Midbrain (tissue), 1 donor: ENCODE measurements at places on chromosomes 12 and 14.

DNA sequence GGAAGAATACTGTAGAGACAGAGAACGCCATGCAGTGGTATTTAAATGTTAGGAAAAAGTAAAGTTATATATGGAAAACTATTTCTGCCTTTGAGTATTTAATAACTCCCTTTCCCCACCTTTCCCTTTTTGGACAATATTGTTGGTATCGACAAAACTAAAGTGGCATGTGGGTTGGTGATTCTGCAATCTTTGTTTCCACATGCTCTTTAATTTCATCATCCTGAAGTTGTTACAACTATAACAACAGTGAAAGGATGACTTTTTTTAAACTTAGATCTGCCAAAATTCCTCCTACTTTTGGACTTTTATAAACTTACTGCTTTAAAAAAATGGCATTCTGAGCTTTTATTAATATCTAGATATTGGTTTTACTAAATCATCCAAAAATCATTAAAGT, 25.3 kb downstream of the TTC8 start:
- no peak for DNase-seq

DNA sequence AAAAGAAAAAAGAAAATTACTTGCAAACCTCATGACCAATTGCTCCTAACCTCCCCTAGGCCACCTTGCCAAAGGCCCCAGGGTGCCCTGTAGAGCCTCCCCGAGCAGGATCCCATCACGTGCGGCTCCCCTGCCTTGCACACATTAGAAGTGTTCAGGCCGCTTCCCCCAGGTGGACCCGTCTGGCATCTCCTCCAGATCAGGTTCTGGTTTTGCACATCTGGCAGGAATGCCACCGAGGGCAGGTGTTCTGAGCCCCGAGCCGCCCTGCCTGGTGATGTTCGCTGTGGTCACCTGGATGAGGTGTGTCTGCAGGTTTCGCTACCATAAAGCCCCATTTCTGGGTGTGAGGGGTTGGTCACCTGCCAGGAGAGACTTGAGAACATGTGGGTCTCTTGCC, 19.3 kb downstream of the MMP17 start:
- no peak for DNase-seq

GRCh38 chr12:13340149-13340548, 143.6 kb downstream of the EMP1 start:
- DNase-seq, result no peak

- no peak for DNase-seq
These were observed 15.3 kb downstream of the FOXN3 start for GRCh38 chr14:89401761-89402160.

DNA sequence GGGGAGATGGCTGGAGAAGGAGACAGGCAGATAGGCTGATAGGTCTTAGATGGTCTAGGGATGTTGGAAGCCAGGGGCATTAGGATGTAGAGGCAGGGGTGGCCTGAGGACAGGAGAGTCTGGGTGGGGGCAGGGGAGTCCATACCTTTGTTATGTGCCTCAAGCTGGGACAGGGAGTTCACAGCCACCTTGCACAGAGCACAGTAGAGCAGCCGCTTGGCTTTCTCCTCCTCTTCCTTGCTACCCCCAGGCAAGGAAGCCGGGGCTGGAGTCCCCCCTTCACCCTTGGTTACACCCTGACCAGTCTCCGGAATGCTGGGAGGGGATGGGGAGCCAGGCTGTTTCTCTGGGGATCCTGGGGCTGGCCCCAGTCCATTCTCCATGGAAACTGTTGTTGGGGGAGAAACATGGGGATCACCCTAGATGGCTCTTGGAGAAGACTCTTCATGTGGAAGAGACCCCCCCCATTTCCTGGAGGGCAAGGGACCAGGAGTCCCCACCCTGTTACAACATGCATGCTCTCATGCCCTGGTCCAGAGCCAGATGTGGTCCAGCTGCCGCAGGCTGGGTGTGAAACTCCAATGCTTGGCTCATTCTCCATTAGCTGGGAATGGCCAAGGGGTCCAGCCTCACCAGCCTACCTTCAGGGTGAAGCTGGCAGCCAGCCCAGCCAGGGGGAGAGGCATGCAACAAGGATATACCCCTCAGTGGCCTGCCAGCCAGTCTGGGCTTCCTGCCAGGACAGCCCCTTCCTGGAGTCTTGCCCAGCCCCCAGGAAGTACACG, 7.2 kb upstream of the GPR84 start:
- DNase-seq, result peak; percentile 47

- DNase-seq, result no peak
These were observed 14.5 kb upstream of the NAV3 start for GRCh38 chr12:77816196-77816595.

DNA sequence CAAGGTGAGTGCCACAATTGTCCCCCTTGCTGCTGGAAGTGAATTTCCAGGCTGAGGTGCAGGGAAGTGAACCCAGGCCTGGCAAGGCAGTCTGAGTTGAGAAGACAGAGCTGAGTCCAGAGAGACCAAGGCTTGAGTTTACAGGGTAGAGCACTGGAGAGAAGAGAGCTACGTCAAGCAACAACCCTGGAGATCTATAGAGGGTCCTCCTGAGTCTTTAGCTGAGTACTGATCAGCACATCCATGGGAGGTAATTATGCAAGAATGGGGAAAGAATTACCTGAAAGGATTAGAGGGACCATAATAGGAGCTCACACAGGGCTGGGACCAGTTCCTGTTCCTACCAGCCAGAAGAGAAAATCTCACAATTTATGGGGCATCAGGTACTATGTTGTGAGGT, 190.7 kb downstream of the NEDD1 start:
- DNase-seq, result no peak
